ENCODE measurements at places on chromosomes 4 and X.
A peak's percentile ranks its signal among the peaks of the same experiment; 100 is the strongest.

DNA sequence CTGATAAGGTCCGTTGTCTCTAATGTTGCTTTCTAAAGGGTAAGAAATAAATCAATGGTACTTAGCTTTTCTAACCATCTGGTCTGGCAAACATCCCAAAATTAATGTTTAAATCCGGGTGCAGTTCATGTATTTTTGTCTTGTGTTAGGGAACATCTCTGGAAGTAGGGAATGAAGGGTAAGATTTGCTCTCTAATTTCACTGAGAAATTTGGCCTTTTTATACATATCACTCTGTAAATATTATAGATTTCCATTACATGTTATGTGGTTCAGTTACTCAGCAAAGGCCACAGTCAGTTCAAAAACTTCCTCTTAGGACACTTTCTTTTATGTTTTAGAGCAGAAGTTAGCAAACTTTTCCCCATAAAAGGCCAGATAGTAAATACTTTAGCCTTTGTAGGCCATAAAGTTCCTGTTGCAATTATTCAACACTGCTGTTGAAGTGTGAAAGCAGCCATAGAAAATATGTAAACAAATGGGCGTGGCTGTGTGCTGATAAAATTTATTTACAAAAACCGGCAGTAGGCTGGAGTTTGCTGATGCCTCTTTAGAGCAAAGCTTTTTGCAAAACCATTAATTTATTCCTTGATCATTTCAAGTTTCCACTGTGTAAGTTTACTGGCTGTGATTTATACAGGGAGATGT is 218.1 kb downstream of the ANTXR2 start:
- no peak for DNase-seq

DNA sequence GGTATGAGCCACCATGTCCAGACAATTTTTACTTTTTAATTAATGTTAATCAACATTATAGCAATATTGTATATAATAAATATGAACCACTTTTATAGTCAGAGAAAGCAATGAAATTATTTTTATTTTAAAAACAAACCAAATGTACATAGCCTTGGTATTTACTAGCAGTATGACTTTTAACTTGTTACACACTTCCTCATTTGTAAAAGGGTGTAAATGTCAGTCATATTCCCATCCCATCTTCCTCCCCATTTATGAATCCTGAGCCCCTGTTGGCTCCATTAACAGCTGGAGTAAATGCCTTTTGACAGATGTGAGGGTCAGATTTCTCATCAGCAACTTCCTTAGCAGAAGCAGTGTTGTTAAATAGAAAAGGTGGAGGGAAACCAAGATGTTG is 179.6 kb upstream of the SPRY1 start:
- no peak for DNase-seq

DNA sequence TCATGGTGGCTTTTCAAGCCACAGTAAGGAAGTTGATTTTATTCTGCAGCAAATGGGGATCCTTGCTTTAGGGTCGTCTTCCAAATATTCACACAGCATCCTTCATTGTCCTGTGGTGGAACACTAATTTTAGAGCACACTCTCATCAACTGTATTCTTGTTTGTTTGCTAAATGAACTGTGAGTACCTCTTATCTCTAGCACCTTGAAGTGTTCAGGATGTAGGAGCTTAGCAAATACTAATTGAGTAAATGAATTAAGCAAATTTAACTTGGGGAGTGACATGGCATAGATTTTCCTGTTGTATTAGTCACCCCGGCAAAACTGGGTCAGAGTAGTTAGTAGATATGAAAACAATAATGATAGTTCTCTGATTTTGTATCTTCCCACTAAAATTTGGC is 156.9 kb downstream of the UBE2NL start:
- no peak for DNase-seq

DNA sequence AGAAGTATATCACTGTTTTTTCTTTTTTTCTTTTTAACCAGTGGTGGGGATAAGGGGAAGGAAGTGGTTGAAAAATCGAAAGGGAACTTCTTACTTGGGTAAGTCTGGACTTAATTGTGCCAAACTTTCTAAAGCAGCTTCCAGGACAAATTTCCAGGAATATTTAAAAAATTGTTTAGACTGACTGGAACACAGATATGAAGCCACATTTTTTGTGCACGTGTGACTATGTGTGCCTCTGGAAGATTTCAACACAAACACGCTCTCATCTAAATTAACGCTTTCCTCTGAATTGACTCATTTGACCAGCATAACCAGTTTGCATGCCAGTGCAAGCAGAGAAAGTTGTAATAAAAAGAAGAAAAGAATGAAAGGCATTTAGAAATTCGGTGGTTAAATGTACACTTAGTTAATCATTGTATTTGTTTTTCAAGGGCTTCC is 18.8 kb upstream of the YTHDC1 start:
- DNase-seq, result peak; percentile 35

DNA sequence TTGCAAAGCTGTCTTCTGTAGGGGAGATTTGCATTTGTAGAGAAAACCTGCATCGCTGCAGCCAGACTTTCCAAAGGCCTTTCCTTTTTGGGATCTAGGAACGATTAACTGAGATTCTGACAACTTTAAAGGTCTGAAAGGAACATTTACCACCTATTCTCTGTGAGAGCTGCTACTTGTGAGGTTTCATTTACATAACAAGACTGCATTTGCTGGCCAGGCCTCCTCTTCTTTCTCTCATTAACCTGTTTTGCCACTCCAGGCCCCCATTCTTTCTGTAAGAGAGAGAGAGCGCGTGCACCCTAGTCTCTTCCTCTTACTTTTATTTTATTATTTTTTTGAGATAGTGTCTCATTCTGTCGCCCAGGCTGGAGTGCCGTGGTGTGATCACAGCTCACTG is 31.6 kb downstream of the TMEM31 start:
- DNase-seq, result no peak
